Stimulated activated CD4-positive, alpha-beta T cell treated with anti-CD3 and anti-CD28 coated beads, Interleukin-2, amount 100 ng/mL, for 48 hours (primary cell): ENCODE measurements at places on chromosomes 5 and 9.

GRCh38 chr9:128138001-128138400, 10.5 kb upstream of the PTGES2 start:
- no peak for DNase-seq

DNA sequence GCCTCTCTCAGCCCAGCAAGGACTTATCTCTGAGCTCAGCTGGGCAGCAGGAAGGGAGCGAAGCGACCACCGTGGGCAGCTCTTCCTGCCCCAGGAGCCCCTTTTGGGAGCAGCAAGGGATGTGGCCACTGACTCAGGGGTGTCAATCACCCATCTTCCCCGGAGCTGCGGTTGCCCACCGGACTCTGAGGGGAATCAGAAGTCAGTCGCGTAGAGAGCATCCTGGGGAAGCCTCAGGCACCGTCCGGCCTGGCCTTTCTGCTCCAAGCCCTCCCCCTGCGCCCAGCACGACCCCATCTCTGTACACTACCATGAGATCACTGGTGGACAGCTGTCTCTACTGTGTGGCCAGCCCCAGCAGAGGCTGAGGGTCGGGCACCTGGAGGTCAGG, 24.6 kb downstream of the GFI1B start:
- no peak for DNase-seq

GRCh38 chr9:87479801-87480201, 17.9 kb upstream of the DAPK1 start:
- DNase-seq, result no peak

GRCh38 chr9:35229066-35229778, 67.4 kb downstream of the UNC13B start:
- DNase-seq, result no peak

DNA sequence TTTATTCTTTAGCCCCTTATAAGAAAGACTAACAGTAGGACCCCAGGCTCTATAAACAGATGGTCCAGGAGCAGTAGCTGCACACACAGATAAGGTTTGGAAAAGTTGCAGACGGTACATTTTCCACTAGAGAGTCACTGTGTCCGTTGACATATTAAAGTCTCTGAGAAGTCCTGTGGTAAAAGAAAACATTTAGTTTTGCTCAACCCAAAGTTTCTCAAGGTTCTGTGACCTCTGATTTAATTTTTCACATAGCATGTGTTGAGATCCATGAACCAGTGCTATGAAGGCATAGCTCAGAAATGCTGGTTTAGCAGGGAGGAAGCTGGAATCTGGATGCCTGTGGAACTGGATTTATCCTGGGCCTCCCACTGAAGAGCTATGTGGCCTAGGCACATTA, 62.7 kb upstream of the RASEF start:
- no peak for DNase-seq

GRCh38 chr5:42749020-42749419, 7.6 kb upstream of the CCDC152 start:
- DNase-seq, result no peak

- no peak for DNase-seq
These were observed 250.0 kb upstream of the TNC start for GRCh38 chr9:115367780-115368525.

GRCh38 chr5:60299944-60300343, 400.0 kb downstream of the DEPDC1B start:
- DNase-seq, result no peak

DNA sequence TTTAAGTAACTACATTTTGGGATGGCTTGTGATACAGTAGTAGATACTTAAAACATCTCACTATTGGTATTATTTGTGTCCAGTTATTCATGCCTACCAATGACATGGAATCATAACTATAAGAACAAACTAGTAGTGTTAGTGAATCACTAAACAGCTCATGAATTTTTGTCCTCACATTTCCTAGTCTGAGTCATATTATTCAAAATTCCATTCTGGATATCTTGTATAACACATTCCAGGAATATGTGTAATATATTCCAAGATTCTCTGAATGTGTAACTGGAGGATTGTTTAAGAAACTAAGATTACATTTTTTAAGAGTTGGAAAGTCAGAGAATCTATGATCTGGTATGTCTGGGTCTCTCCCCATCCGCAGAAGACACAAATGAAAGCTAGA, 565.3 kb upstream of the ZNF608 start:
- DNase-seq, result no peak

DNA sequence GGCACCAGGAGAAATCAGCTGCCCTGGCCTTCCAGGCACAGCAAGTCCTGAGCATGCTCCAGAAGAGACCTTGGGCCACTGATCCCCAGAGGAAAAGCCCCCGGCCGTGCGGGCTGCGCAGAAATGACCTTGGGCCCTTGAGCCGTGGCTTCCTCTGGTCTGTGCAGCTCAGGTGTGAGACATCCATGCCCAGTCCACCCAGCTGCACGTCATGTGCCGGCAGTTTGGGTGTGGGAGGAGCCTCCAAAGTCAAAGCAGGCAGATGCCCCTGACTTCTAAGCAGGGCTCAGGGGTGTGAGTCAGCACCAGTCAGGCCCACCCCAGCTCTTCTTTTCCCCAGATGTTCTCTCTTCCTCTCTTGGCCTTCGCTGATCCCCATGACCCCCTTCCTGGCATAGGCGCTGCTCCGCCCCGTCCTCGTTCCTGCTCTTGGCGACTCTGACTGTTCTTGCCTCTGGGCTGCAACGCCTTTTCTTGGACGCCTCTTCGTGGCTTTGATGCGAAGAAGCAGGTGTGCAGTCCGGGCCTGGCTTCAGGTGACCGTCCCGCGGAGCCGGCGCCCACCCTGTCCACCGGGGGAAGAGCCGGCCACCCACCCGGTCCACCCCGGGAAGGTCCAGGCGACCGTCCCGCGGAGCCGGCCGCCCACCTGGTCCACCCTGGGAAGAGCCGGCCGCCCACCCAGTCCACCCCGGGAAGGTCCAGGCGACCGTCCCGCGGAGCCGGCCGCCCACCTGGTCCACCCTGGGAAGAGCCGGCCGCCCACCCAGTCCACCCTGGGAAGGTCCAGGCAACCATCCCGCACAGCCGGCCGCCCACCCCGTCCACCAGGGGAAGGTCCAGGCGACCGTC, 5.9 kb upstream of the QSOX2 start:
- no peak for DNase-seq

GRCh38 chr5:34930870-34931269, 1.5 kb downstream of the DNAJC21 start:
- no peak for DNase-seq

GRCh38 chr5:123359454-123360200, 63.6 kb downstream of the CEP120 start:
- no peak for DNase-seq

DNA sequence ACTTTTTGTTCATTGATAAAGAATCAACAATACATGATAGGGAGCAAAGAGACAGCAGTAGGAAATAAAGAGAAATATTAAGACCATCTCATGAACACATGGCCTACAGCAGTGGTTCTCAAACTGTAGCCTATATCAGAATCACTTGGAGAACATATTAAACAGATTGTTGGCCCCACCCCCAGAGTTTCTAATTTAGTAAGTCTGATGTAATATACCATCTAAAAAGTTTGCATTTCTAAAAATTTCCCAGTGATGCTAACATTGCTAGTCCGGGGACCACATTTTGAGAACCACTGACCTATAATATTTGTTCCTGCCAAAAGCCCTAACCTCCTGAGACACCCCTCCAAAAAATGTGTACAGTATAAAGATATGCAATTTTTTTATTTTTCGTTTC, 306.2 kb upstream of the NREP start:
- DNase-seq, result no peak

- DNase-seq, result no peak
These were observed 34.1 kb upstream of the NR4A3 start for GRCh38 chr9:99787556-99787955.

DNA sequence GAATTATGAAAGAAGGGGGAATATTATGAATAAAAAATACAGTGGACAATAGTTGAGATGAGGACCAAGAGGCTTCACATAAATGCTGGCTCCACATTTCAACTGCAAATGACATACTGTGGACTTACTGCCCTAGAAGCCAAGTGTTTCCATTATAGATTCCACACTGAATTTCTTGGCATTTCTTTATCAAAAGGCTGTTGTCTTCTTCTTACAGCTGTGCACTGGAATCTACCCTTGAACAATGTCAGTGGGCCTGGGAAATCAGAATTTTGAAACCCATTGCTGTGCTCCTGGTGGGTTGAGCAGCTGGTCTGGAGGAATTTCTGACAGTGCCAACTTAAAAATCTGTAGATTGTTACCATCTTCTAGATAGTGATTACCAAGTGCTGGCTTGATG, 49.9 kb downstream of the TNC start:
- no peak for DNase-seq

GRCh38 chr9:121670431-121670830, 19.0 kb downstream of the DAB2IP start:
- no peak for DNase-seq

DNA sequence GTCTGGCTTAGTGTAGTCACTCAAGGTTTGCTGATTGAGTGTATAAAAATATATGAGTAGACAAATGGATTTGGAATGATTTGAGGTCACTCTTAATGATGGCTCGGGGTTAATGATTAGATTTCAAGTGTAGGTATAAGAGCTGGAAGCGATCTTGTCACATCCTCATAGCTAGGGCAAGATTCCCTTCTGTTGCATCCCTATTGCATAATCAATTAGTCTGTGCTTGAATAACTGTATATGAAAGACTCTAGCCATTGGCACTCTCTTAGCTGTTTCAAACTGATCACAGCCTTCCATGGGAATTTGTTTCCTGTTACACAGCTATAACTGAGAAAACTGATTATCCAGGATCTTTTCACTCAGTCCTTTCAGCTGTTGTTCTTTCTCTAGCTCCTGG, 811.6 kb downstream of the TLE4 start:
- no peak for DNase-seq

DNA sequence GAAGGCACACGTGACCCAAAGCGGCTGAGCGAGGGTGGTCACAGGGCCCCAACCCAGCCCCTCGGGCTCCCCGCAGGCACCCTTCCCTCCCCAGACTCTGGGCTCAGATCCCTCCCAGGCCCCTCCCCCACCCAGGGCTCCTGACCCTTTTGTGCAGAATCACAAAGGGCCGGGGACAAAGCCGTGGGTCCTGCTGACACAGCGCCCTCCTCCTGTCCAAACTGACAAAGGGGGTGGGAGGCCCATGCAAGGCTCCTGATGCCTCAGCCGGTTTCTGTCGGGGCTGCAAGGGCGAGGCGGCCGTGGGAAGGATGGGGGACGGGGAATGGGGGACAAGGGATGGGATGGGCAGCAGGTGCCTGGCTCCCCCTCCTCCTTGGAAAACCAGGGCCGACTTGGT, 43.5 kb upstream of the UBAC1 start:
- no peak for DNase-seq

- no peak for DNase-seq
These were observed 167.6 kb upstream of the SMIM23 start for GRCh38 chr5:171617817-171618591.

- no peak for DNase-seq
These were observed 114.8 kb downstream of the FGF18 start for GRCh38 chr5:171534043-171534895.

GRCh38 chr5:95007921-95008597, 276.8 kb downstream of the MCTP1 start:
- DNase-seq, result no peak

GRCh38 chr9:105313238-105313637, 68.8 kb downstream of the SLC44A1 start:
- no peak for DNase-seq

DNA sequence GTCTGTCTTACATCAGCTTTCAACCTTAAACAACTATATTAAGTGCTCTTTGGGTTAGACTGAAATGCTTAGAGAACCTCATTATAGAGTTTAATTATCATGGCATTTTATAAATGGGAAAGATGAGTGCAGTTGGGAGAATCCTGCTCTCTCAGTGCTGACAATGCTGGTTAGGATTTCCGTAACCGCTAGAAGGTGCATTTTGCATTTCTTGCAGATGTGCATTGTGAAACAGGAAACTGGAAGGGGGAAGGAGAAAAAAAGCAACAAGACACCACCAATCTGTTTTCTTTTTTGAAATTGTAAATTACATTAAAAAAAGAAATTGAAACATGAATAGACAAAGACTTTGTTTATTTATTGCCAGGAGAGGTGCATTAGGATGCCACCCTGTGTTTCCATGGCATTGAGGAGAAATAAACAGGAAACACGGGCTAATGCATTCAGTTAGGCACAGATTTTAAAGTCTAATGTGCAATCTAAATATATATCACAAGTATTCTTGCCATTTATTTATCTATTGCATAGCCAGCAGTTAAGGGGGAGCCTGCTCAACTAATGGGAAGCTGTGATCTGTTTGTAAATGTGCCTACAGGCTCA, 478.9 kb downstream of the PSAT1 start:
- no peak for DNase-seq

- DNase-seq, result no peak
These were observed 49.3 kb downstream of the ZFAND5 start for GRCh38 chr9:72315510-72316311.

GRCh38 chr9:119284118-119284517, 85.1 kb downstream of the BRINP1 start:
- DNase-seq, result no peak

- no peak for DNase-seq
These were observed 70.4 kb downstream of the TMEM167A start for GRCh38 chr5:83006683-83007283.

DNA sequence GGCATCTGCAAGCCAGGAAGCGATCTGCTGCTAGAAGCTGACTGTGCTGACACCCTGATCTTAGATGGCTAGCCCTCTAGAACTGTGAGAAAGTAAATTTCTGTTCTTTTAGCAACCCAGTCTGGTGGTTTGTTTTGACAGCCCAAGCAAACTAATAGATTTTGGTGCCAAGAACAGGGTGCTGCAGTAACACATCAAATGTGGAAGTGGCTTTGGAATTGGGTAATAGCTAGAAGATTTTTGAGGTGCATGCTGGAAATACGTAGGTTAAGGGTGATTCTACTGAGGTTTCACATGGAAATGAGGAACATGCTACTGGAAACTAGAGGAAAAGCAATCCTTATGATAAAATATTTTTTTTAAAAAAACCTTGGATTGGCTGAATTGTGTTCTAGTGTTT, 153.5 kb upstream of the SH3GL2 start:
- DNase-seq, result no peak

- no peak for DNase-seq
These were observed at the start of gene IRX1 for GRCh38 chr5:3595006-3595961. Gene IRX1, plus strand, starts transcription at chr5:3595832. Its CDS starts 274 bp downstream, at chr5:3596106.
